A549 treated with RU486 at 1 μM for 4 hours (cell line): ENCODE measurements at places on chromosomes 2 and 18. TPM values are rescaled to one million over a fixed set of nuclear protein-coding genes. Genes with fewer than 3 reads are reported as not detected.

The FZD7 gene
- 4.9 to 7.8 TPM (median 7.3 TPM) in 5 replicates for total RNA-seq

The RAPGEF4 gene
- total RNA-seq: 0.11 to 0.23 TPM (median 0.12 TPM) in 5 replicates

The TUBA3E gene
- total RNA-seq: not detected in 5 replicates

The FIGN gene
- 1.6 to 2.6 TPM (median 2.0 TPM) in 5 replicates for total RNA-seq

The MROH2A gene
- 0.18 to 0.31 TPM (median 0.24 TPM) in 4 of 5 replicates, not detected in the other for total RNA-seq

The SOCS6 gene
- total RNA-seq: 19.7 to 31.8 TPM (median 31.1 TPM) in 5 replicates

The REG3G gene
- total RNA-seq: not detected in 5 replicates

The DUSP2 gene
- total RNA-seq: 0.14 to 0.85 TPM (median 0.51 TPM) in 5 replicates

The ANKRD30B gene
- not detected in 5 replicates for total RNA-seq

The UCN gene
- total RNA-seq: 0.71 to 2.2 TPM (median 1.8 TPM) in 5 replicates

The MAL gene
- not detected in 5 replicates for total RNA-seq

The LDLRAD4 gene
- 1.1 to 2.8 TPM (median 1.3 TPM) in 5 replicates for total RNA-seq

The MARCO gene
- total RNA-seq: 0.08 to 0.23 TPM in 2 of 5 replicates, not detected in the others

The STK36 gene
- total RNA-seq: 8.6 to 13.8 TPM (median 12.4 TPM) in 5 replicates

The CDH20 gene
- total RNA-seq: not detected in 5 replicates

The ZSWIM2 gene
- not detected in 5 replicates for total RNA-seq

The NYAP2 gene
- total RNA-seq: not detected in 5 replicates
